Activated naive CD4-positive, alpha-beta T cell (primary cell): ENCODE measurements at places on chromosomes 16 and 17.

DNA sequence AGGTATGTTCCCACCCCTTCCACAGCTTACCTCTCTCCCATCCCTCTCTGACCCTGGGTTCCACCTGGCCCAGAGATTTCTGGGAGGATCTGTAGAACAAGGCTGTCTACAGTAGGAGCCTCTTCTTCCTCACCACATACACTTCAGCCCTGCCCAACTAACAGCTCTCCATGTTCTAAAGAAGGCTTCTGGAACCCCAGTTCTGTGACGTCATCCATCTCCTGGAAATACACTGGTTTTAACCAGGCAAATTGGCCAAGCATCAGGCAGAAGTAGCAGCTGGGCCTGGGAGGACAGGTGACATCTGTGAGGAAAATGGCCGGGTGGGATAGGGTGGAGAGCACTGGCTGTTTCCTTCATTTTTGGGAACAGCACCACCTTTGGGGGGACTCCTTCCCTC lies at the start of gene LYZL6:
Gene LYZL6 (minus strand): TSS at position 177 of the 400 bp plus-strand sequence. CDS start 4,357 bp downstream, outside the sequence.
- no peak for DNase-seq

GRCh38 chr17:73942703-73943415 lies 260.6 kb upstream of the RPL38 start:
- no peak for DNase-seq

GRCh38 chr17:62898239-62898864 lies 67.7 kb upstream of the TANC2 start:
- DNase-seq: no peak

GRCh38 chr17:80432350-80432955 lies 17.5 kb downstream of the ENDOV start:
- no peak for DNase-seq

DNA sequence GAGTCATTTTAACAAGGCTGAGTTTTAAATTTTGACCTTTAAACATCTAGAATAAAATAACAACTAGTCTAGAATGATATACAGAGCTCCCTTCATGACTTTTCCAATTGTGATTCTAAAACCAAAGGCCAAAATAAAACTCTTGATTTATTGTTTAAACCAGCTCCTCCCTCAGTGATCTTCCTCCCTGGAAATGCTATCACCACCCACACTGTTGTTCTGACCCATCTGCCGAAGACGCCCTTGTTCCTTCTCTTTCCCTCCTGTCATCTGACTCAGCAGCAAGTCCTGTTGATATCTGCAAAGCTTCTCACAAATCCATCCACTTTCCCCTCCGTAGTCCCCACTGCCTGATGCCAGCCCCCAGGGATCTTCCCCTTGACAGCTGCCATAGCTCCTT lies 231.6 kb upstream of the DYNLRB2 start:
- no peak for DNase-seq

DNA sequence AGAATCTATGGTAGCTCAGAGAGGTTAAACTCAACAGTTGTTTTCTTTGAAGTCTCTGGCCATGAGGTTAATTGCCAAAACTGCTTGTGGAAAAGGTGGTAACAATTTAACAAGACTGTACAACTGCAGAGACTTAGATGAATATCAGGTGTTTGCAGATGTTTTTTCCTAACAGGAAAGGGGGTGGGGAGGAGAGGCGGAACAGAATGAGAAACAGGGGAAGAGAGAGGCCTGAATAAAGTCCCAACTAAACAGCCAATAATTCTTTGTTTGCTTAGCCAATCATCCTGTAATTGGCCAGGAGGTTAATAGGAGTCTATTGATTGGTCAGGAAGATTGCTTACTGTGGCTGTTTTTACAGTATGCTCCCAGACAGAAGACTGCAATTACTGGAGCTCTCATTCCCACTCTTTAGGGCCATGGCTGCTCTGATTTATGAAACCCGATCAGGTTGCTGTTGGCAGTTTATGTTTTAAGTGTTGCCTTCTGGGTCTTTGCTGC lies 249.7 kb upstream of the TBX2 start:
- DNase-seq: no peak

DNA sequence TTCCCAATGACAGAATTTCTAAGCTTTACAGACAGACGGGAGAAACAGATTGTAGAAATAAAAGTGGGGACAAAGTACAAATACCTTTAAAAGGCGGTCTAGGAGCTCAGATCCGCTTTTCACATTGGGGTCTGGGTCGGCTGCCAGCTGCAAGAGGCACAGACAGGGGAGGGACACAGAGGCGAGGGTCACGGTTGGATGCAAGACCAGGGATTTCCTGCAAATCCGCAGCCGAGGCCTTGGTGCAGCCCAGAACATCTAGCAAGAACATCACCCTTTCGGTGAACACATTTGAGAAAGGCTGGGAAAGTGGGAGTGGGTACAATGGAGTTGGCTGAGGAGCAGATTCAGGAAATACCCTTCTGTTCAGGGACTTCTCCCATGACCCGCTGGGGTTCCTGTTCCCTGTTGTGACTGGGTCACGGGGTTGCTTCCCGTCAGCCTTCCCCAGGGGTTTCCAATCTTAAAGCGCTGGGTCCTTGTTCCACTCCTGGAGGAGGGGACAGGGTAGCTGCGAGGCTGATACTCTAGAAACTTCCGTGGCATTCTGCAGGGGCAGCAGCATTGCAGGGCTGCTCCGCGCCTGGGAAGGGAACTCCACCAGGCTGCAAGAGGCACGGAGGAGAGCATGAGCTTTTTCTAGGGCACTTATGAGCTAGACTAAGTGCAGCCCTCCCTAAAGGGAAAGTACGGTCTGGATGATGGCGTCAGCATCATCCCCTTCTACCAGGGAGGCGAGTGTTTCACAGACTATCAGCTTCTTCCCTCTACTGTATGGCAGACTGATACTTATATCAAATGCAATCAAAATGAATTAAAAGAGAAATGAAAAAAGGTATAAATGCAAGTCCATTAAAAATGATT lies 16.0 kb downstream of the VAC14 start:
- DNase-seq: no peak

DNA sequence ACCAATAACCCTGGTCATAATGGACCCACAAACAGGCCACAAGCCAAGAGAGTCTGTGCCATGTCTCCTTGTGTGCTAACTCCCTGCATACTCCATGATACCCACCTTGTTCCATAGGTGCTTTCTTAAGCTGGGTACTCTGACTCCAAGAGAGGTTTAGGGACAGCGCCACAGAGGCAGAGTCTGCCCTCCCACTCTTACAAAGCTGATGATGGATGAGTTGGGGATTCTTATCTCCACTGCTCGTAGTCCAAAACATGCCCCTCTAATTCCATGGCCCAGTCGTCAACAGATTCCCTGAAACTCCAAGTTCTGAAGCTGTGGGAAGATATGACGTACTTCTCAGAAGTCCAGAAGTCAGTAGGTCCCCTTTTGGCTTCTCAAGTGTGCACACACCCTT lies 184.4 kb upstream of the CCL2 start:
- DNase-seq: no peak

DNA sequence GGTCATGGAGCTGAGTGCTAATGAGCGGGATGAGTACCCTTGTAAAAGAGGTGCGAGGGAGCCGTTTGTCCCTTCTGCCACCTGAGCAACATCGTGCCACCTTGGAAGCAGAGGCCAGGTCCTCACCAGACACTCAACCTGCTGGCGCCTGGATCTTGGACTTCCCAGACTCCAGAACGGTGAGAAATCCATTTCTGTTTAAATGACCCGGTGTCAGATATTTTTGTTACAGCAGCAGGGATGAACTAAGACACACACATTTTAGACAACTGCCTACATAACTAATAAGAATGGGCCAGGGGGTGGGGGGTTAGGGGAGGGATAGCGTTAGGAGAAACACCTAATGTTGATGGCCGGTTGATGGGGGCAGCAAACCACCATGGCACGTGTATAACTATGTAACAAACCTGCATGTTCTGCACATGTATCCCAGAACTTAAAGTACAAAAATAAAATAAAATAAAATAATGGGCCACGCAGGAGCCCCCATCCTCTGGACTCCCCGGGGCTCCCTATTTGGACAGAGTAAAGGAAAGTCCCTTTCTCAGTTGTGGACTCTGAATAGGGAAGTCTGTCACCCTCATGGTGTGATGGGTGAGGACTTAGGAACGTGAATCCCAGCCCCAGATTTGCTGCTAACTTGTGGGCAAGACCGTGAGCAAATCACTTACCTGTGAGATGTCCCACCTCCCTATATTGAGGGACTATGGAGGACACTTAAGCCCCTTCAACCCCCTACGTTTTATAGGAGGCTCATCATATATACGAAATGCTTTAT lies 60.6 kb upstream of the DNAH17 start:
- DNase-seq: no peak
